ENCODE measurements at places on chromosomes 11 and 22.

- no peak for DNase-seq
Observed at GRCh38 chr11:19931771-19932369, 219.2 kb downstream of the NAV2 start.

DNA sequence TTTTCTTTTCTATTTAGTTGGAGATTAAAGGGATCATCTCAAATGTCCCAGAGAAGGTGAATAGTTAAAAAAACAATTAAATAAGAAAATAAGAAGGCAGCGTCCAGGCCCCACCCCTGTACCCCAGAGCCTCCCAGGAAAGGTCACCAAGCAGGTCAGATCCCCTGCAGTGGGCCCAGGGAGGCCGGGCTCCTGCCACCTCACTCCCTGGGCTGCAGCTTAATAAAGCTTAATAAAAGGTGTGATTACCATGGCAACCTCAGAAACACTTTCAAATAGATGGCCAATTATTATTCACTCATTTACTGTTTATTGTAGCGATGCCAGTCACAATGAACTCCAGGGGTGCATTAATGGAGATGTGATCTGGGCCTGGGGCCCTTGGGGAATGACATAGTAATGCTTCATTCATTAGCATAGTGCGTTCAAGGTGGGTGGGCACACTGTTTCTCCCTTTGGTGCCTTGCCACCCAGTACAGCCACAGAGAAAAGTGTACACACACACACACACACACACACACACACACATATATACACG is 386.2 kb downstream of the CADM1 start:
- no peak for DNase-seq

DNA sequence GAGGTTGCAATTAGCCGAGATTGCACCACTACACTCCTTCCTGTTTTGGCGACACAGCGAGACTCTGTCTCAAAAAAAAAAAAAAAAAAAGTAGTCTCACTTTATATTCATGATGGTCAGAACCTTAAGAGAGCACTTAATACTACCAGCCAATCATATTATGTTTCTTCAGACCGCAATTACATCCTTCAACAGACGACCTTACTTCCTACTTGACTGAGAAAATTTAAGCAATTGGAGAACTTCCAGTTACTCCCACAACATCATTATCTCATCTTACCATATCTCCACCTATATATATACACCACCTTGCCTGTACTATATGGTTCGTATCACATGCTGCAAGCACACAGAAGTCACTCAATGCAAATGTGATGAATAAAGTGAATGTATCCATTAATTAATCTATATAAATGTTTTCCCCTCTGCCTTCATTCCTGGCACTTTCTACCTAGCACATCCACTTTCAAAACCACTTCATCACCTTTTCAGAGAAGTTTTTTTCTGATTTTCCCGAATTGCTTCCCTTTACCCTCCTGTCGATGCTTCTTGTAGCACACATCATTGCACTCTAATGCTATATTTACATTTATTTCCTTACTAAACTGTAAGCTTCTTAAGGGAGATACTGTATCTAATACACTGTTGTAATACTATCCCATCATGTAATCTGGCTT is 13.8 kb downstream of the ATP5MG start:
- DNase-seq, result no peak

DNA sequence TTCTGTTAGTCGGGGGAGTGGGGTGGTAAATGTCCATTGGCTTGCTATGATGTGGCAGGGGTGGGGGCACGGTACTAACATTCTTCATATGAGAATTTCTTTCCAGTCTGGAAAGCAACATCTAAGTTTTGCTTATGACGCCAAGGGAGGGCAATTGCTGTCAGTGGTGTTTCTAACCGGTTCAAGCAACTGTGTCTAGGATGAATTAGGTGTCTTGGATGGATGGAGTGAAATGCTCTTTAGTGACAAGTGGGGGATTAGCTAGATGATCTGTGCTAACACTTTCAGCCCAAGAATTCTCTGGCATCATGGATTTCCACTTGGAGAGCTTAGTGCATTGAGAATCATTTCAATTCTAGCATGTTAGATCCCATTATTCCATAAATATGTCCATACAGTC is 262.6 kb upstream of the SORL1-AS1 start:
- DNase-seq, result no peak

DNA sequence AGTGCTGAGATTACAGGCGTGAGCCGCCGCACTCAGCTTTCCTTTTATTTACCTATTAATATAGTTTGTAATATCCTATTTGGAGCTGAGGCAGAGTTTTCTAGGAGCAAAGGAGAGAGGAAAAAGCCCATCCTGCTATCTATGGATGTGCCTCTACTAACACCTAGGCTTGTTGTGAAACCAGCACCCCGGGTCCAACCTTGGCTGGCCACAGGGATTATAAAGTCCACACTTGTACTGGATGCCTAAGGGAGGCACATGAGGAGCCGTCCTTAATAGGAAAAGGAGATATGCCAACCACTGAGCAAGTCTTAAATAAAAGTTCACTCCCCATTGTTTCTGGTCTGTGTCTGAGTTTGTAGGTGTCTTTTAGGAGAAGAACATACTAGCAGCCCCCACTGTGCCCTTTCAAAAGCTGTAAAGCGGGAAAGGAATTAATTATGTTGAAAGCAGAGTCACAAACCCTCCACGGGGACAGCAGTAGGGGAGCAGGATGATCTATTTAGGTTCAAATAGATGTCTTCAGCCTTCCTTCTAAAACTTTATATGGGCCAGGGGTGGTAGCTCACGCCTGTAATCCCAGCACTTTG is 29.3 kb downstream of the RRP7A start:
- no peak for DNase-seq

All from NCI-H187 (cell line).